ENCODE measurements at places on chromosomes 5 and 9.

- no peak for DNase-seq
Measured at GRCh38 chr9:137421838-137422603, 941 bp downstream of the EXD3 start.

GRCh38 chr9:132054024-132054423 is 25.6 kb downstream of the MED27 start:
- no peak for DNase-seq

DNA sequence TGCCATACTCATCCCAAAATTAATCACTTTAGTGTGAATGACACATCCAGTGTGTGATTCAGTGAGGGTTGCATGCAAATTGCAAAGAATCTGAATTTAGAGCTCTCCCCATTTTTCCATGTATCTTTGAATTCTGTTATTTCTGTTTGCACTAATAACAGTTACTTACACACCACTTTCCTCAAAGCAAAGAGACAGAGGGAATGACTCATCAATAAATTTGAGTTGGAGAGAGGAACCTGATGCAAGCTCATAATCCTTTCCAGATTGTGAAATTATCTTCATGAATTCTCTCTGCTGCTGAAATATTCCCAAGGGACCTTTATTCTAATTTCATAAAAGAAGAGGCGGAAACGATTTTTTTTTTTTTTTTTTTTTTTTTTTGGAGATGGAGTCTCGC is 204.8 kb downstream of the CDH9 start:
- DNase-seq, result no peak

GRCh38 chr9:132154863-132155567 is 6.8 kb upstream of the NTNG2 start:
- DNase-seq, result no peak

- DNase-seq, result no peak
Measured at GRCh38 chr9:112094241-112094640, 80.9 kb downstream of the SUSD1 start.

DNA sequence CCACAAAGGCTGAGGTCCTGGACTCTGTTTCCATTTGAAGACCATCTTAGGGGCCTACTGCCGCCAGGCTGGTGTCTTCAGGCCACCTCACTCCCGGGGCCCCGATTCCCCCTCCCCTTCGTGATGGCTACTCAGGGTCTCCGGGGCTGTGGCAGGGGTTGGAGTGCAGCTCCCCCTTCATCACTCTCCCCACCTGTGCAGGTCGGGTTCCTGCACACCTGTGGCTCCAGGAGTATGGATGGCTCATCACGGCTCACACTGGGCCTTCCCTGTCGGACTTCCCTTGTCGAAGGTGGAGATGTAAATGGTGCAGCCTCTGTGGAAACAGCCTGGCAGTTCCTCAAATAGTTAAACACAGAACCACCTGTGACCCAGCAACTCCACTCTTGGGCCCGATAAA is 11.9 kb downstream of the LCN9 start:
- no peak for DNase-seq

DNA sequence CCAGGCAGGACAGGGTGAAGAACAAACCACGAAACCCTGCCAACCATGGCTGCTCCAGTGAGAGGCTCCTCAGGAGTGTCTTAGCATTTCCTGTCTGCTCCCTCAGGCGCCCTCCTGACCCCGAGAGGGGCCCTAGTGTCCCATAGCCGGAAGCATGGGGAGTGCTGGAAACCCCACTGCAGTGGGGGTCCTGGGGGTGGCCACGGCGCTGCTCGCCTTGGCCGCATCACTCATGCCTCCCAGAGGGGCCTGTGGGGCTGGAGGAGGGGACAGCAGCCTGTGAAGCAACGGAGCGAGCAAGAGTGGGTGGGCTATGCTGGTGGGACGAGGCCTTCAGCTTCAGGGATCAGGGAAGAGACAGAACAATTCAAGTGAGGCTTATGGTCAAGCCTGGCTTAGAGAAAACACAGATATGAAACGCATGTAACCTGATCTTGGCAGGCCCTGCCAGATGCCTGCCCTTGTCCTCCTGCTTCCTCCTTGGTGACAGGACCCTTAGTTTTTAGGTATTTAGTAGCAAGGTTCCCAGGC is 219.1 kb downstream of the FANCC start:
- DNase-seq, result no peak

GRCh38 chr9:32550150-32550561 is 2.0 kb upstream of the SMIM27 start:
- no peak for DNase-seq

GRCh38 chr5:96962540-96962991 is 26.7 kb downstream of the LNPEP start:
- no peak for DNase-seq

- no peak for DNase-seq
Measured at GRCh38 chr5:149094996-149095395, 32.1 kb upstream of the SH3TC2 start.

- DNase-seq, result no peak
Measured at GRCh38 chr5:164060786-164061355, 555.5 kb downstream of the MAT2B start.

DNA sequence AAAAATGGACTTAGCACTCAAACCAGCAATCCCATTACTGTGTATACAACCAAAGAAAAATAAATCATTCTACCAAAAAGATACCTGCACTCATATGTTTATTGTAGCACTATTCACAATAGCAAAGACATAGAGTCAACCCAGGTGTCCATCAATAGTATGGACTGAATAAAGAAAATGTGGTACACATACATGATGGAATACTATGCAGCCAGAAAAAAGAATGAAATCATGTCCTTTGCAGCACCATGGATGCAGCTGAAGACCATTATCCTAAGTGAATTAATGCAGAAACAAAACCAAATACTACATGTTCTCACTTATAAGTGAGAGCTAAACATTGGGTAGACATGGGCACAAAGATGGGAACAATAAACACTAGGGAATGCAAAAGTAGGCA is 236.8 kb upstream of the POU5F2 start:
- DNase-seq, result no peak

DNA sequence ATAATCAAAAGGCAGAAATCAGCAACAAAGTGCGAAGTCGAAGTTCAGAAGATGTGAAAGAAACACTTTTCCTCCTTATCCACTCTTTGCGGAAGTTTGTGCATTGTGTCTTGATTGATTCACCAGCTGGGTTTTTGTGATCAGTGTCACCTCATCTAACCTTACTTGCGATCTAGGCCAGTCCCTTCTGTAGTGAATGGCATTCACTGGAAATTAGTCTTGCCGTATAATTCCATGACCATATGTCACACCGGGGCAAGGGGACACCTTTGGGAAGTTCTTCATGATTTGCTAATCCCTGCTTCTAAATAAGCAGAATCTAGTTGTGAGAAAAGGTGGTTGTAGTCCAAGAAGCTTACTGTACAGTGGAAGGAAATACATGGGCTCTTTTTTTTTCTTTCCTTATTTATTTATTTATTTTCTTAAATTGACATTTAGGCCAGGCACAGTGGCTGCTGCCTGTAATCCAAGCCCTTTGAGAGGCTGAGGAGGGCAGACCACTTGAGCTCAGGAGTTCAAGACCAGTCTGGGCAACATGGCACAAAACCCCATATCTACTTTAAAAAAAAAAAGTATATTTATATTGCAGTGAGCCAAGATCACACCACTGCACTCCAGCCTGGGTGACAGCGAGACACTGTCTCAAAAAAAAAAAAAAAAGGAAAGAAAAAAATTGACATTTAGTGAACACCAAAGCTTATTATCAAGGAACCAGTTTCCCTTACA is 7.8 kb downstream of the RAI14 start:
- DNase-seq, result no peak

DNA sequence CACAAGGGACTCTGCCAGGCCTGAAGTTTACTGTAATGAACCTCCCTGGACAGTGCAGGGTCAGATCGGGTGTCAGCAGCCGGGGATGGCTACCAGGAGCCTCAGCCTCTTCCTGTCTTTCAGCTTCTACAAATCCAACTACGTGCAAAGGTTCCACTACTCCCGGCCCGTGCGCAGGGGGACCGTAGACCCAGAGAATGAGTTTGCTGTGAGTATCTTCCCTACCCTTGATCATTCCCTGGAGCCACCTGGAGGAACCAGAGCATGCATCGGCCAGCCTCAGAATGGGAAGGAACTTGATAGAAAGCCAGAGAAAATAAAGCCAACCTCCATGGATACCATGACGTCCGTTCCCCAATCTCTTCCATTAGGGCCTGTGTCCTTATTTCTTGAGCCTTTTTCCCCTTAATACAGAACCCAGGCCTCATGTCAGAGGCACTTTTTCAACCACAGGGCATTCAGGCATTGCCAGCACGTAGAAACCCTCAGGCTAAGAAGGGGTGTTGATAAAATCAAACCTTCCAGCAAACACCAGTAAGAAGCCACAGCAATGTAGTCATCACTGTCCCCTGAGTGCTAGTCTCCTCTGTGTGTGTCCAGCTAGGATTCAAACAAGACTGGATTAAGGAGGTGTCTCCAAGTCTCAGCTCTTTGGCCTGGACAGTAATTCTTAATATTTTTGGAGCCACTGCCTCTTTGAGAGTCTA is 49.0 kb upstream of the FOXI1 start:
- no peak for DNase-seq

DNA sequence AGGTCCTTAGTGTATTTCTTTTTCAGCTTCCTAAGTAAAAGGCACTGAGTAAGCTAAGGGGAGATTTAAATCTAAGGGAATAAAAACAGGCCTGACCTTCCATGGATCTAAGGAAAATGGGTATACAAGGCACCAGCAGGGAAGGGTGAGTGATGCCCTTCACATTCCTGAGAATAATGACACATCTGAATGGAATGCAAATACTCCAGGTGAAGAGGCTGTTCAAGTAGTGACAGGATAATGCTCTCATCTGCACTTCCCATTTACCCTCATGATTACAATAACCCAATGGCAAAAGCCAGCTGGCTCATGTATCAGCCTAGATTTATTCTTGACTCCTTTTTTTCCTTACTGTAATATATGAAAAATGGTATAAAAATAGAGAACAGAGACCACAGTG is 216.2 kb upstream of the ACTBL2 start:
- DNase-seq, result no peak

DNA sequence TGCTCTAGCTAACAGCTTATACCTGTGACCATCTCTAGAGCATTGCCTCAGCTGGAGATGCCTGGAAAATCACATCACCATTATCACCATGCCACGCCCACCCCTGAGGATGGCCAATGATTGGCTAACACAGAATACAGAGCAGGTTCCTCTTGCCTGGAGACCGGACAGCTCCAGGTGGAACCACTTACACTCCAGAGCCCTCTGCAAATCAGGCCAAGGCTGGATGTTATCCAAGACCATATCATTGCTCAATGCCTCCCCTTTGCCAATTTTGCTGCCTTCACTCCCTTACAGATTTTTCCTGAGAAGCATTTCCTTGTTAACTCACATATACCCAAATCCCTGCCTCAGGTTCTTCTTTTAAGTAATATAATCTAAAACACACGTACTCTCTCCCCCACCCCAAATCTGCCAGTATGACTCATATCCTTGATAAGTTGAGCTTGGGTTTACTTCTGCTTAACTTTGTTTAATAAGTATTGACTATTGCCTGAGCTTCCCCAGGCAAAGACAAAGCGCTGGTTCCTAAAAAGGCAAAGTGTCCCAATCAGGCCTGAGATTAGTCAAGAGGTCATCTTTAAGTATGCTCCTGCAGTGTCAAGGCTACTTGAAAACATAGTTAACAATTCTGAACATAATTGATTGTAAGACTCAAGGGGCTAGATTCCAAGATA is 309.6 kb downstream of the EPB41L4A start:
- no peak for DNase-seq

DNA sequence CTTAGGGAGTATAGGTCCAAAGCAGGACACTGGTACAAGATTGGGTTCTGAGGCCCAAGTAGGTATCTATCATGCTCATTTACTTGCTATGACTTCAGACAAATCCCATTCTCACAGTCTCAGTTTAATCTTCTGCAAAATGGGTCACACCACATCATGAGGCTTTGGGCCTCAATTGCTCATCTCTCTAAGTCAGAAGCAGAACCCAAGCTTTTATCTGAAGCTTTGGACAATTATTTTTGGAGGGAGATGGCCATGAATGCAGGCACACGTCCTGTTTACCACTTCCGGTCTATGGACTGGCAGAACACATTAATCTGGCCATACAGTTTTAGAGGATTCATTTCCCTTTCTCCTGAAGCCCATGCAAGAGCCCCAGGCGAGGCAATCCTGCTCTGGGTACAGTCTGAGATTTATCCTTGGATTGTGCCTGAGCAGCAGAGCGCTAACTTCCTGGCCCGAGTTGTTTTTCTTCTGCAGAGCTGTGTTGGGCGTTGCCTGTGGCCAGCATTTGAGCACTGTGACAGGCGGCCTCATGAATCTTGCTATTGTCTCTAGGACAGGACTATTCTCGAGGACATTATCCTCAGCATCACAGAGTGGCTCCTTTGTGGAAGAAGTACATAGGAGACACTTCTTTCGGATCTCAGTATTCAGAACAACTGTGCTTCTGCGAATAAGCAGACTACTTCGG is 16.1 kb downstream of the SLC22A4 start:
- DNase-seq, result no peak

GRCh38 chr9:71916834-71917534 is 5.5 kb downstream of the C9orf85 start:
- no peak for DNase-seq

- DNase-seq, result no peak
Measured at GRCh38 chr5:36366883-36367282, 65.2 kb upstream of the RANBP3L start.

- DNase-seq, result no peak
Measured at GRCh38 chr5:158026304-158027031, 167.5 kb upstream of the CLINT1 start.

- DNase-seq, result no peak
Measured at GRCh38 chr9:4515958-4516375, 25.7 kb downstream of the SLC1A1 start.

DNA sequence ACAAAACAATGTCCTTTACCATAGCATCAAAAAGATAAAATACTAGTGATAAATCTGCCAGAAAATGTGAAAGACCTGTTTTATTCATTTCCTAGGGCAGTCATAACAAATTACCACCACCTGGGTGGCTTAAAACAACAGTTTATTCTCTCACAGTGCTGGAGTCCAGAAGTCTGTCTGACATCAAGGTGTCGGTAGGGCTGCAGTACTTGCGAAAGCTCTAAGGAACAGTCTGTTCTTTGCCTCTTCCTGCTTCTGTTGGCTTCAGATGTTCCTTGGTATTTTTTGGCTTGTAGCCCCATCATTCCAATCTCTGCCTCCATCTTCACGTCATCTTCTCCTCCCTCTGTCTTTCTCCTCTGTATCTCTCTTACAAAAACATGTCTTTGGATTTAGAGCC is 51.0 kb downstream of the PTPDC1 start:
- DNase-seq, result no peak

DNA sequence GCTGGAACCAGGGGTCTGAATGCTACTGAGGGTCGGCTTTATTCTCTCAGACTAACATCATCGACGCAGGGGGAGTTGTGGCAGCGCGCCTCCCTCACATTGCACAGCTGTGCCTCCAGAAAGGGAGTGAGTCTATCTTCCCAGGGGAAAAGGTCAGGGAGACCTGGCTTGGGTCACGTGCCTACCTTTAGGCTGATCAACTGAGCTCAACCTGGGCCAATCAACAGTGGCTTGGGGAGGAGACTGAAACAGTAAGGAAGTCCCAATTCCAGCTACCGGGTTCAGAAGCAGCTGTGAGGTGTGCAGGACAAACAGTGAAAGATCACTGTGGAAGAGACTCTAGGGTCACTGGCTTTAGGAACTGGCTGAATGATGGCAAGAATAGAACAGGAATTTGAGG is 14.3 kb downstream of the SNX30 start:
- no peak for DNase-seq

Measured in NCI-H2081 treated with DMSO at 0.1 percent for 48 hours (cell line).